ENCODE measurements at places on chromosomes 5 and 9.

DNA sequence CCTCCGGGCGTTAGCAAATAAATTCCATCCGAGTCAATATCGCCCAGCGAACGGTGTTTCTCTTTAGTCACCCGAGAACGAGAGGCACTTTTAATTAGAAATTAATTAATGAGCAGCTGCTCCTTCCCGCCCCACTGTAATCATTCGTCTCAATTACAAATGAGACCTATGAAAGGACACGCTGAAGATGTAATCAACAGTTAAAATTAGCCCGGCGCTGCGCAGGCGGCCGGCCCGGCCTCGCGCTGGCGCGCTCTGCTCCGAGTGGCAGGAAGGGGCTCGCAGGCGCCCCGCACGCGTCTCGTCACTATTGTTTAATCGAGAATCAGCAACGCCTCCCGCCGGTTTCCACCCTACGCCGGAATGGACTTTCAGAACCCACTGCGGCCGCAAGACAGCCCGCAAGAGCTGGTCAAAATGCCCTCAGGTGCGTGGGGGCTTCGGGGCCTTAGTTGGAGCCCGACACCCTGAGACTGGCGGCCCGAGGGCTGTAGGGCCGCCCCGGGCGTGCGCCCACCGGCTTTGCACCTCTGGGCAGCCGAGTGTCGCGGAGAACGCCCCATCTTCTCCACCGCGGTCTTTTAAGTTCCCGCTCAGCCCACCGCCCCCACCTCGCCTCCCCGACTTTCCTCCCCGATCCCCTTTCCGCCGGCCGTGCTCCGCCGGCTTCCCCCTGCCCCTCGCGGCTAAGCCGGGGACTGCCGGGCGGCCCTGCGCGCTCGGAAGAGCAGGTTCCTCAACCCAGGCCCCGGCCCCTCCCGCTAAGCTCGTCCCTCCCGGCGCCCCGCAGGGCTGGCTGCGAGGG is 597 bp upstream of the IRX4 start:
- no peak for DNase-seq

GRCh38 chr9:137034039-137034708 is 2.3 kb upstream of the FUT7 start:
- no peak for DNase-seq

DNA sequence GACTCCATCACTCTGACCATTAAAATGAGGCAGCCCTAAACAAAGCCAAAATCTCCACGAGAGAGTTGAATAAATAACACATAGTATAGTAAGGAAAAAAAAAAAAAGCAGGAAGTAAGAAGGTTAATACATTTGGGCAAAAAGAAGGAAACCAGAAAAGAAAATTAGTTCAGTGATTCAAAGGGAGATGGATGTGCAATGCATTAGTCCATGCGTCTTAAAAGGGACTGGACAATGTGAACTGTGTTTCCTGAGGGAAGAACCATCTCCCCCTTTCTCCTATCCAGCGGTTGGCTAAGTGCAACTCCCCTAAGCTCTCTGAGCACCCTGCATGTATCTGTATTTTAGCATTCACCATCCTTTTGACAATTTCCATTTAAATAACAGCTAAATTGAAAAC is 1.4 kb downstream of the ANKRA2 start:
- no peak for DNase-seq

GRCh38 chr5:90982576-90982975 is 400.5 kb downstream of the ARRDC3 start:
- DNase-seq, result no peak

DNA sequence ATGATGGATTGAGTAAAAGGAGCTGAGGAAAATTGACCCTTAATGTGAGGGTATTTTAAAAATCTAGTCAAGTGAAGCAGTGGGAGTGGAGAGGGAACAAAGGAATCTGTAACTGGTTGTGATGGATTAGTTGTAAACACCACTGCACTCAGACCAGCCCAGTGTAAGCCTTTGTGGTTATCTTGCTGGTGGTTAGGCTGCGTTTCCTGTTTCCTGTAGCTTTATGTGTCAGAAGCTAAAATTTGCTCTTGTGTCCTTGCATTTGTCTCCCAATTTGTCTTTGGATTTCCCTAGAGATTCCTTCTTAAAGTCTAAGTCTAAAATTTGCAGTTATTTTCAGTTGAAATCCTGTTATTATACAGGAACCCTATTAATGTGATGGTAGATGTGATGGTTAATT is 6.3 kb downstream of the IFNA21 start:
- no peak for DNase-seq

GRCh38 chr9:98021306-98022040 is 35.1 kb upstream of the NANS start:
- DNase-seq, result no peak

DNA sequence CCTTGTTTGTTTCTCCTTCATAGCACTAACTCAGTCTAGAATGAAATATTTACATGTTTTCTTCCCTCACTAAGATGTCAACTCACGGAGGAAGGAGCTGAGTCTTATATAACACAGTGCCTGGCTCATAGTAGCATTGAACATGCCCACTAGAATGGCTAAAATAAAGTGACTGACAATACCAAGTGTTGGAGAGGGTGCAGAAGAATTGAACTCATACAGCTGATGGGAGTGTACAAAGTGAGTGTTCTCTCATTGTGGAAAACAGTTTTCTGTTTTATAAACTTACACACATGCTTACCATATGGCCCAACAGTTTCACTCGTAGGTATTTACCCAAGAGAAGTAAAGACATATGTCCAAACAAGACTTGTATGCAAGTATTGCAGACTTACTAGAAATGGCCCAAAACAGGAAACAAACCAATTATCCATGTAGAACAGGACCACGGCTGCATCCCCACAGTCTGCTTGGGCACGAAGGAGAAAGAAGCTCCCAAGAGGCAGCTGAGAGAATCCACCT is 87.5 kb downstream of the PPARGC1B start:
- DNase-seq, result no peak

GRCh38 chr5:136332223-136333015 is 32.9 kb downstream of the TRPC7 start:
- DNase-seq, result no peak

DNA sequence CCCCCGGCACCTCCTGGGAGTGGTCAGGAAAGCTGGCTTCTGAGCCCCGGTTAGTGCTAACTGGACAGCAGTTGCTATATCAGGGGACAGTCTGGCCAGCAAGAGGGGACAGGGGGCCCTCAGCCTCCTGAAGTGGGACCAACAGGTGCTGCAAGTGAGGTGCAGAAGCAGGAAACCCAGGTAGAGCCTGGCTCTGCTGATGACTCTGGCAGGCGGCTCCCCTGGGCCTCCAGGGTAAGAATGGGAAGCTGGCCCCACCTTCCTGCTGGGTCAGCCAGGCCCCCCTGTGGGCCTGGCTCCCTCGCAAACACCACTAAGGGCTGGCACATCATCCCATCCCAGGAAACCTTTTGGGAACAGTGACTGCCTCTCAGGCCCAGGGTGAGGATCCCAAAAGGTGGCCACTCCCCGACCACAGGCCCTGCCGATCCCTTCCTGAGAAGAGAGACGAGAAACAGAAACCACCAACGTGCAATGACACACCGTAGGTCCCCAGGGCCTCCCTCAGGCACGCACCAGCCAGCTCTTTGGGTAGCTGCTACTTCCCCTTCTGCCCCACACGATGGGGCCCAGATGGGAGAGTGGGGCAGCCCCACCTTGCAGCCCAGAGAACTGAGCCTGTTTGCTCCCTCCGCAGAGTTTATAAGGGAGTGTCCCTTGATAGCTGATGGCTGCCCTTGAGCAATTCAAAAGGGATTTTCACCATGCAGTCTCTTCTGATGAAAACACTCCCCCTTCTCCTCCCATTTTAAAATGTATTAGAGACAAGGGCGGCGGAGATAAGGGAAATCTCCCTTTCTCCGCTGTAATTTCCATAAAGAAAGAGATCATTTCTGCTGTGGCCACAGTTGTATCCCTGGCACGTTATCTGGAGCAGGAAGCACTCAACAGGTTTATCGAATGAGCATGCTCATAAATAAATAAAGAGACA is 76.8 kb downstream of the STK10 start:
- DNase-seq, result no peak

DNA sequence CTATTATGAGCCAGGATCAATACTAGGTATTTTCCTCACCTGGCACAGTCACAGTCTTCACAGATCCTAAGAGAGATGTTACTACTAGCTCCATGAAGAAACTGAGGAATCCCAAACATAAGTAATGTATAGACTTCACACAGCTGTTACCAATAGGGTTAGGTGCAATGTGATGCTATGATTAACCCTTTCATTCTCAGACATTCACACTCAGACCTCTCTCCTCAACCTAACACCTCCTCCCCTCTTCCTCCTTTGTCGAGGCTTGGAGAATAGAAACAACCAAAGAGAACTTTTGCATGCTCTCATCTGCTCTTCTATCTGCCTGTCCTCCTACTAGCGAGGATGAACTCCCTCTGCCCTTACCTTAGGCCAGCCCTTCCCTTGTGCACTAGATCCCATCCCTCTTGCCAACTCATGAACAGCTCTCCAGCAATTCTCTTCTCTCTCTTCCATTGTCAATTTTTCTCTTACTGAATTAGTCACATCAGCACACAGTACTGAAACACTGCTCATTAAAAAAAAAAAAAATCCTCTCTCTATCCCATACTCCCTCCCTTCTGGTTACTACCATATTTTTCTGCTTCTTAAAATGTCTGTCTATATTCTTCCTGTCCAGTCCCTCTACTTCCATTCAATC is 47.7 kb downstream of the MAPKAP1 start:
- DNase-seq, result no peak

GRCh38 chr5:90161414-90161813 is 248.1 kb downstream of the CETN3 start:
- DNase-seq, result no peak

DNA sequence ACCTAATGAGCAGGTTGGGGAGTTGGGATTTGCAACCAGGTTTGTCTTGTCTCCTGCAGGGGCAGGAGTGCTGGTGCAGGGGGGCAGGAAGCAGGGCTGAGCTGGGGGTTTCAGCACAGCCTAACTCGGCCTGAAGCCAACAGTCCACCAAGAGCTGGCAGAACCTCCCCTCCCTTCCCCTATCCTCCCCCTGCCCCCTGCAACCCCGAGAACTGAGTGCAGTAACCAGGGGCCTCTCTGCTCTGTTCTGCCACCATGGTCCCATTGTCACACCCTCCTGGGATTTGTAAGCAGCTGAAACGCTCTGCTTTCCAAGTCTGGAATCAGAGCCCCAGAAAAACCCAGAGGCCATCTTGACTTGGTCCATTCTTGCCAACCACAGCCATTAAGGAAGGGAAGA is 72.9 kb downstream of the ARHGEF37 start:
- DNase-seq, result no peak

GRCh38 chr5:141529002-141529401 is 40.1 kb downstream of the PCDHGC5 start:
- no peak for DNase-seq

DNA sequence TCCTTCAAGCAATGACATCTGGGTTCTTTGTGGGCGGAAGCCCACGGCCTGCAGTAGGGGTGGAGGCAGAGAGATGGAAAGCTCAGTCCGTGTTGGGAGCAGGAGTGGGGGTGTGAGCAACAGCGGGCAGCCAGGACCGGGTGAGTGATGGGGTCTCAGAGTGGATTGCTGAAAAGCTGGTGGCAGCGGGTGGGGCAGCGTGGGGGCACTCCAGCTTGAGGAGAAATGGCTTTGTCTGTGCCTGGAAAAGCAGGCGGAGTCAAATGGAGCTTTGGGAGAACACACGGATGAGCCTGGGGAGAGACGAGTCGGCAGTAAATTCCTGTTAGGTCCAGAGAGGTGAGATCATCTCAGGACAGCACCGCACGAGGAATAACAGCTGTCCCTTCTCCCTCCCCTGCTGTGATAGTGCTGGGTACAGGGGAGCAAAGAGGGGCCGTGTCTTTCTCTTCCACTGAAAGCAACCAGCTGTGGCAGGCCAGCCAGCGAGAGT is 42.1 kb downstream of the CACNA1B start:
- DNase-seq, result no peak

DNA sequence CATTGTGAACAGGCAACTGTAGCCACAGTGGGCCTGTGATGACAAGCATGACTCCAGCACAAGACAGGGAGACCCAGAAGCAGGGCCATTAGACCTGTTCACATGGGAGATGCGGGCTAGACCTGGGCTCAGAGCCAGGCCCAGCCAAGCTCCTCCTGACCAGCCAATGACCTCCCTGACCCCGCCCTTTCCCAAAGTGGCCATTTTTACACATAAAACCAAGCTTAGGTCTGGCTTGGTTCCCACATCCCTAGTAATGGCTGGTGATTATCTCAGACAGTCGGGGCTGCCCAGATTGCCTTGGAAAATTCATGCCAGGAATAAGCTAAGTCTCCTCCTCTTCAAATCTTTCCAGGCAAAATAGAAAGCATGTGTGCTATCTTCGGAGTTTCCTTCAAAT is 94.1 kb downstream of the FRMD3 start:
- DNase-seq, result peak; percentile 49

GRCh38 chr9:106920701-106921283 is 57.8 kb downstream of the ZNF462 start:
- no peak for DNase-seq
